ENCODE measurements at places on chromosomes 2 and 18. TPM values are rescaled to one million over a fixed set of nuclear protein-coding genes. Genes with fewer than 3 reads are reported as not detected.
A peak's percentile ranks its signal among the peaks of the same experiment; 100 is the strongest.

- DNase-seq, result no peak
Measured at GRCh38 chr2:136929531-136929930, 164.2 kb downstream of the THSD7B start.

Gene CRYGD
- total RNA-seq, result 2.6 TPM

DNA sequence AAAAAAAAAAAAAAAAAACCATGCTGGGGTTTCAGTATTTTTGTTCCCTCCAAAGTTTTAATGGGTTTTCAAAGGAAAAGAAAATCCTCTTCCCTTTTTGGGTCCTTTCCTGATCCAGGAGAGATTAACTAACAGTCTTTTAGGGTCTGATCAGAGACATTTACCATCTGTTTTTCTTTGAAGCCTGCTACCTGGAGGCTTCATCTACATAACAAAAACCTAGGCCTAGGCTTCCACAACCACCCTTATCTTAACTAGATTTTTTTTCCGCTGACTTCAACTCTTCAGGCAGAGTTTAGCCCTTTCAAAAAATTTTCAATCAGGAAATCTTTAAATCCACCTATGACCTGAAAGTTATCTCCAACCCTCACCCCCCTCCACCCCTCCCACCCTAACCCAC is 154.7 kb downstream of the MBD2 start:
- no peak for DNase-seq

GRCh38 chr2:121974897-121975661 is 219.6 kb downstream of the TSN start:
- peak; percentile 76 for DNase-seq

Gene PGAP1
- 10.3 TPM for total RNA-seq

- DNase-seq, result no peak
Measured at GRCh38 chr2:70685771-70686171, 82.2 kb downstream of the ADD2 start.

Gene TET3
- 3.3 TPM for total RNA-seq

Measured in right cardiac atrium (tissue), 5 donors.